ENCODE measurements at places on chromosomes 3 and 15.

- no peak for DNase-seq
Observed at GRCh38 chr15:100129677-100130076, 212.1 kb downstream of the ADAMTS17 start.

GRCh38 chr3:132189601-132190000 is 127.6 kb upstream of the ACP3 start:
- no peak for DNase-seq

GRCh38 chr3:124442463-124442862 is 287.8 kb upstream of the UMPS start:
- no peak for DNase-seq

DNA sequence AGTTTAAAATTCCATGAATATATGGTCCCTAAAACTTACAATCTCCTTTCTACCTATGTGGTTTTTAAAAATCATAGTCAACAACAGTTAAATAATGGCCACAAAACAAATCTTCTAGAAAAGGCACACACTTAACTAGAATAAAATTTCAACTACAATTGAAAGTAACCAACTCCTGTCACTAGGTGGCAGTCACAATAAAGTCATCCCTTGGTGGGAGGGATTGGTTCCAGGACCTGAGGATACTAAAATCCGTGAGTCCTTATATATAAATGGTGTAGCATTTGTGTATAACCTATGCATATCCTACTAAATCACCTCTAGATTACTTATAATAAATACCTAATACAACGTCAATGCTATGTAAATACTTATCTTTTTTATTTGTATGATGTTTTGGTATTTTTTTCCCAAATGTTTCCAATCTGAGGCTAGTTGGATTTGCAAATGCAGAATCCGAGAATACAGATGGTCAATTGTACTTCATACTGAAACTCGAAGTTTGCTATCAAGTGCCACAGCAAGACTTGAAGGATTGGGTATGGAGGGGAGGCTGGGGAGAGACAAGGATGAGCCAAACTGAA is 172.6 kb downstream of the FMN1 start:
- DNase-seq = no peak

DNA sequence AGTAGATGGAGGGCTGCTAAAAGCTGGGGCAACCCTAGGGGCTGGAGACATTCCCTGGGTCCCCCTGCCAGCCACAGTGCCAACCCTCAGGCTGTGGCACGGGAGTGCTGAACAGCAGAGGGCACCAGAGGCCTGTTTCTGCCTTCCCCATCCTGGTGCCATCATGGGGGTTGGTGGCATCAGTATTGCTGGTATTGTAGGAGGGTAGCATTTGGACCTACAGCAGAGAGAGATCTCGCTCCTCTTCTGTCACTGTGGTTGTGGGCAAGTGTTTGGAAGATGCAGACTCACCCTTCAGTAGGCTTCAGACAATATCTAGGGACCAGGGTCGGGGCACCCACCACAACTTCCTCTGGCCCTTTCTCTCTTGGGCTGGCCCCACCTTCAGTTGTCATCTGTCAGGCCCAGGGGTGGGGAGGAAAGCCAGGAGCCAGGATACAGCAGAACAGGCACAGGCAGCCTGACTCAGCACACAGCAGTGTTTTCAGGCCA is 123.5 kb downstream of the RPLP1 start:
- peak; percentile 46 for DNase-seq

DNA sequence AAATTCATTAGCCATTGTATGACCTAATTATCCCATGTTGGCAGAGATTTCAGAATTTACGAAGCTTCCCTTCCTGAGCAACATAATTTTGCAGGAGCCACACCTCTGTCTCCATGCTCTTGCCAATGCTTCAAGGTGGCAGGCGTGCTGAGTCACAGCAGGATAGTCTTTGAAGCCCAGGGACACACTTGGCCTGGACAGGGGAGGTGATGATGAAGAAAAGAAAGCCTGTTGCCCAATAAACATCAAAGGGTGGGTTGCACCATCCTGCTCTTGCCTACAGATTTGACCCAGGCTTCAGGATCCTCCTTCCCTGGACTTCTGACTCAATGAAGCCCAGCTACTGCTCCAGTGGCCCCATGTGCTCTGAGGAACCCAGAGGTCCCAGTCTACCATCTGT is 117.1 kb downstream of the MINAR1 start:
- DNase-seq = no peak

DNA sequence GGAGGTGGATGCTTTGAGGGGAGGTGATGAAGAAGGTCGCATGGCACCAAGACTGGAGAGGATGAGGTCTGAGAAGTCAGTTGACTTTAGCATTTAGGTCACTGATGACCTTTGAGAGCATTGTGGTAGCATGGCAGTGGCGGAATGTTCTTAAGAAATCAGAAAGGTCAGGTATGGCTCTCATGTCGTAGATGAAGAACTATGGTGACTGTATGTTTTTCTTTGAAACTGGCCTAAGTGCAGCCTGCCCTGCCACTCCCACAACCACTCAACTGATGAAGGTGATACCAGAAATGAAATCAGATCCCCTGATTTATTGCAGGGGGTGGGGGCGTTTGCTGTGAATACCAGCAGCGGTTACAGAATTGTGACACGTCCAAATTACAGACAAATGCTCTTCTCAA is 102.6 kb downstream of the ITPR1 start:
- DNase-seq = no peak

- DNase-seq = no peak
Observed at GRCh38 chr3:157922614-157923013, 183.6 kb downstream of the SHOX2 start.

- DNase-seq = peak; percentile 53
Observed at GRCh38 chr15:90530250-90531051, 728 bp downstream of the CRTC3 start.

GRCh38 chr3:105398437-105398836 is 31.7 kb downstream of the ALCAM start:
- no peak for DNase-seq

- DNase-seq = no peak
Observed at GRCh38 chr15:25727116-25727515, 136.0 kb downstream of the ATP10A start.

DNA sequence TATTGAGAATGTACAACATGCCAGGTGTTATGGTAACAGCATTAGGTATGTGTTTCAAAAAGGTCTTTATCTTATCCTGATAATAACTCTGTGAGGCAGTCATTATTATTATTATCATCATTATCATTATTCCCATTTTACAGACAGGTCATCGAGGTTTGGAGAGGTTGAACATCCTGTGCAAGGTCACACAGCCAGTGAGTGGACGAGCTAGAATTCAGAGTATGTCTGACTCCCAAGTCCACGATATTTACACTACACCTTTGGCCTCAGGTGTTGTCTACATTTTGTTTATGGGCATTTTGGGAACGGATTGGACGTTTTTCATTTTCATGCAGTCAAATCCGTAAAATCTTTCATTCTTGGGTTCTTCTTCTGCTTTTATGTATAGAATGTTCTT is 24.0 kb downstream of the GLDN start:
- no peak for DNase-seq

DNA sequence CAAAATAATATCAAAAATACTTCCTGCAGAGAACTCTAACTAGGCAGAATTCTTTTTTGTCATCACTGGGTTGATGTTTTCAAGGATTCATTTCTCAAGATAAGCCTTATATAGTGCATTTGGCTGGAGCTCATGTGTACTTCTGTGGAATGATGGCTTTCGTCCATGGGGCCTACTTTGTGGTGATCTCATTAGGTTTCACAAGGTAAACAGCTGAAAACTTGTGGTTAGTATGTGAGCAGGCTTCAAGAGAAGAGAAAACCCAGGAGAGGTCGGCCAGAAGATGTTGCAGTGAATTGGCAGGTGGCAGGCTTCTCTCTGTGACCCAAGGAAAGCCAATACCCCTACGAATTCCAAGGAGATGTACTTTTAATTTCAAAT is 121.4 kb upstream of the PHLDB2 start:
- DNase-seq = no peak

Data from C1 segment of cervical spinal cord (tissue), 14 donors.